ENCODE measurements at places on chromosomes 12 and 14.

GRCh38 chr14:50926851-50927386, 17.4 kb downstream of the PYGL start:
- no peak for DNase-seq

DNA sequence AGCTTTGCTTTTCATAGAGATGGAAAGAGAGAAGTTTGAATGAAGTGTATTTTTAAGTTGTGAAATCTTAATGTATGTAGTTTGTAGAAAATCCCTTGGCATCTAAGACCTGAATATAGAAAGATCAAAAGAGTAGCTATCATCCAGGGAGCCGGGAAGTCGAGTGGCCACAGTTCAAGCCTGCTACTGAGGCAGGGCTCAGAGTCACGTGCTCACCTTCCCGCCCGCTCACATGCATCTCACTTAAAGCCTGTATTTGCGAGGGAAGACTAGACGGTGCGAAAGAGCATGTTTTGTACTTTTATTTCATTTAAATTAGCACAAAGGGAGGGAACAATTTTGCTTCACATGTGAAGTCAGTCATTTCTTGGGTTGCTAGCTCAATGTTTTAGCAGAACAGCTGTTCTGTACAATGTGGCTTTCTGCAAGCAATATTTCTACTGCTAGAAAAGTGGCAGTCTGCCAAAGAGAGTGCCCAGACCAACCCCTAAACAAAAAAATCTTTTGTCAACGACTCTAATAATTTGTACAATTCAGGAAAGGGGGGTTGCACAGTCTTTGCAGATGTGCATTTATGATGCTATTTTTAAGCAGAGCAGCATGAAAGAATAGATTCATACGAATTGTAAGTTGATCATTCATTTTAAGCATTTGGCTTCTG, 290.7 kb downstream of the NPAS3 start:
- no peak for DNase-seq

DNA sequence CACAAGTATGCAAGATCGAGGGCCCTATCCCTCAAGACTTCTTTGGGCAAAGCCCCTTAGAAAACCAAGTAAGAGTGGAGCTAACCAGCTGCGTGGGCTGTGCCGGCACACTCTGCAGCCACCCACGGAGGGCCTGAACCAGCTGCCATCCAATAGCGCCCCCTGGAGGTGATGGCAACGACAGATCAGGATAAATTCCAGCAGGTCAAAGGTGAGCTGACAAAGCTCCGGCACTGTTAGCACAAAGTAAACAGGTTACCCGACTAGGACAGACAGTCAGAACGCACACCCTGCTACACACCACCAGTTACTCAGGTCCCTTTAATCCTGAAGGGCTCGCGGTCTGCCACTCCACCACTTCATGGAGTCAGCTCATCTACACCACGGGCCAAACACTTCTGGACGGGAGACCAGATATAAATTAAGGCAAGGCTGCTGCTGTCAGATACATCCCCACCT, 4.9 kb downstream of the ZBTB39 start:
- peak; percentile 64 for DNase-seq

GRCh38 chr12:108653082-108653516, 19.4 kb upstream of the SELPLG start:
- DNase-seq: no peak

- no peak for DNase-seq
Observed at GRCh38 chr14:74865156-74865555, 10.8 kb downstream of the PROX2 start.

GRCh38 chr14:97894552-97894951, 1097.4 kb downstream of the VRK1 start:
- DNase-seq: no peak

DNA sequence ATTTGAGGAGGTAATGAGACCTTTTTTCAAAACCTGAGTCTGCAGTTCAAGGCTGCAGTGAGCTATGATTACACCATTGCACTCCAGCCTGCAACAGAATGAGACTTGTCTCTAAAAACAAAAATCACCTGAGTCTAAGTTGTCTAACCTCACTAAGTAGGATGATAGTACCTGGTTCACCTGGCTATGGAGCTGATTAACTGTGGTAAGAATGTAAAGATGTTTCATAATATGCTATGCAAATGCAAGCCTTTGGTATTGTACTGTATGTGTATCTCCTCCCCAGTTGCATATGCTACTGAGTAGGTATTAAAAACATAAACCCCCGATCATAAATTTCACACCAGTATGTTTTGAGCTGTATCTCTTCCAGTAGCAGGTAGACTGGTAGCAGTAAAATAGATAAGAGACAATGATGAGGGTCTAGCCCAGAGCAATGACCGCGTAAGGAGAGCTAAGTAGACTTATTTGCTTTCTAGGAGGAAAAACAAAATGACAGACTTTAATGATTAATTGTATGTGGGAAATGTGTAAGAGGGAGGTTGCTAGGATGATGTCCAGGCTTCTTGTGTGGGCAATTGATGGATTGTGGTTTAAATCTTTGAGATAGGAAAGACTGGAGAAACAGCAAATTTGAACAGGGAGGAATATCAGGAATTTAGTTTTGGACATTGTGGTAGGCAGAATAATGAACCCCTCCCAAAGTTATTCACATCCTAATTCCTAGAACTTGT, 41.6 kb upstream of the EGLN3 start:
- no peak for DNase-seq

DNA sequence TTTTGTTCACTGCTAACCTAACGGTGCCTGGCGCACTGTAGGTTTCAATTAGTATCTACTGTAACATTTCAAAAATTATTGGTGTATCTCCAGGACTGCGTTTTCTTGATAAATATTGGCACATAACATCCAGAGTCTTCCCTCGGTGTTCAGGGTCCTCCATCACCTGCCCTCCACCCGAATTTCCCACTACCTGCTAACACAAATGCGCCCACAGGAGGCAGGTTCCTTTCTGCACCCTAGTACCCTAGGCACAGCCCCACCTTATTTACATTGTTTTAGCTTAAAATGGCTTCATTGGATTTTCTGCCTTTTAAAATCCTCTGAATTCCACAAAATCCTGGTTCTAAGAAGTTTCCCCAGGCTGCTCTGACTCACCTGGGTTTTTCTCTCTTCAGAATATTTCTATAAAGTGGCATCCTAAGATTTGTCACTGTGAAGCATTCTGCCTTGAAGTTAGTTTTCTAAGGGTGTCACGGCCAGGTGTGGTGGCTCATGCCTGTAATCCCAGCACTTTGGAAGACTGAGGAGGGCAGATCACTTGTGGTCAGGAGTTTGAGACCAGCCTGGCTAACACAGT, 38.6 kb downstream of the CPM start:
- no peak for DNase-seq

GRCh38 chr12:3122841-3123678, 45.9 kb downstream of the TSPAN9 start:
- DNase-seq: no peak

DNA sequence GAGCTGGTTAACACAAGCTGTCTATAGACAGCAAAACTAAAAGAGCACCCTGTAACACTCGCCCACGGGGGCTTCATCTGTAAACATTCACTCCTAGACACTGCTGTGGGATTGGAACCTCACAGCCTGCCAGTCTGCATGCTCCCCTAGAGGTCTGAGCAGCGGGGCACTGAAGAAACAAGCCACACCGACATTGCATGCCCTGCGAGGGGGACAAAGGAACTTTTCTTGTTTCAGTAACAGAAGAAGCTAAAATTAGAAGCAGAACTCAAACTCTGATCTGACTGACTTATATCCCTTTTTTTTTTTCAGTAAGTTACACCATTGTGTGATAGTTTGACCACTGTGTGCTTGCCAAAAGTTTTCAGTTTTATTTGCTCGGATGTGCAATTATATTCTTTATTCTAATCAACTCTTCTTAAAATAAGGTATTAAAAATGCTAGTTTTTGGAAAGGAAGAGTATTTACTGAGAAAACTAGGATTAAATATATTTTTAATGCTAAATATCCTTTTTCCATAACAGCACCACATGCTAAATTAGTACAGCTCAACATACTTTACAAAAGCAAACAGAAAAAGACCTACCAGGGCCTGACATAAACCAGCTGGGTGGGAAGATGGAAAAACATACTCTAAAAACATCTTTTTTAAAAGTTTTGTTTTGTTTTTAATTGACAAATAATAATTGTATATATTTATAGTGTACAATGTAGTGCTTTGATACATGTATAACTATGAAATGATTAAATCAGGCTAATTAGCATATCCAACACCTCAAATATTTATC, 100.2 kb downstream of the EPS8 start:
- no peak for DNase-seq

GRCh38 chr14:95547272-95547625, 12.4 kb downstream of the GLRX5 start:
- no peak for DNase-seq

- no peak for DNase-seq
Observed at GRCh38 chr12:81992461-81992860, 233.3 kb upstream of the PPFIA2 start.

- DNase-seq: no peak
Observed at GRCh38 chr14:104140463-104141331, 2.3 kb downstream of the KIF26A start.

GRCh38 chr14:51828017-51828797, 32.2 kb upstream of the GNG2 start:
- peak; percentile 63 for DNase-seq

GRCh38 chr14:81516986-81517797, 16.5 kb downstream of the SEL1L start:
- no peak for DNase-seq

DNA sequence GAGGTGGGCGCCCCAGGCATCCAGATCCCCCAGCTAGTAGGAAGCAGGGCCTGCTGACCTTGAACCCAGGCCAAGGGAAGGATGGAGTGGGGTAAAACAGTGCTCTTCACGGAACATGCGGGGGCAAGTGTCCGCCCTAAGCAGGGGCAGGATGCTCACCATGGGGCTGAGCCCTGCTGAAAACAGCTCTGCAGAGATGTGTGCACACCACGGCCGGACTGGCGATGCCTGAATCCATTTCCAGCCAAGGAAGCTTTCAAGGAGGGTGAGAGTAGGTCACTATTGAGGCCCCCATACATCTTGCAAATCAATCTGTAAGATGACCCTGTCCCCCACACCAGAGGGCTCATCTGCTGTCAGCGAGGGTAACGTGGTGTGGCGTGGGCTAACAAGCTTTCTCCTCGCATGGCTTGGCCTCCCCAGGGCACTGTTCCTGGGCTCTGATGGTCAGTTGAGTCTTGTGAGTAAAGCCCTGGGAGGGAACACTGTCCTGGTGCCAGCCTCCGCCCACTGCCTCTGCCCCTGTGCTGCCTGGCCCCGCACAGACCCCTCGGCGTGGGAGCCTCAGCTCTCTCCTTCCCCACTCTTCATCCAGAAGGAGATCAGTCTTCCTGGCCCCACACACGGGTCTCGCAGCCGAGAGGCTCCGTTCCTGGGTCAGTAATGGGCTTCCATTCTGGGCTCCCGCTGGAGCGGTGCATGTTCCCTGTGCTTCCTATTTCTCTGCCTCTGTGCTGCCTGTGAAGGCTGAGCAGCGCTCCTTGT, 69.1 kb downstream of the CCDC92 start:
- no peak for DNase-seq

DNA sequence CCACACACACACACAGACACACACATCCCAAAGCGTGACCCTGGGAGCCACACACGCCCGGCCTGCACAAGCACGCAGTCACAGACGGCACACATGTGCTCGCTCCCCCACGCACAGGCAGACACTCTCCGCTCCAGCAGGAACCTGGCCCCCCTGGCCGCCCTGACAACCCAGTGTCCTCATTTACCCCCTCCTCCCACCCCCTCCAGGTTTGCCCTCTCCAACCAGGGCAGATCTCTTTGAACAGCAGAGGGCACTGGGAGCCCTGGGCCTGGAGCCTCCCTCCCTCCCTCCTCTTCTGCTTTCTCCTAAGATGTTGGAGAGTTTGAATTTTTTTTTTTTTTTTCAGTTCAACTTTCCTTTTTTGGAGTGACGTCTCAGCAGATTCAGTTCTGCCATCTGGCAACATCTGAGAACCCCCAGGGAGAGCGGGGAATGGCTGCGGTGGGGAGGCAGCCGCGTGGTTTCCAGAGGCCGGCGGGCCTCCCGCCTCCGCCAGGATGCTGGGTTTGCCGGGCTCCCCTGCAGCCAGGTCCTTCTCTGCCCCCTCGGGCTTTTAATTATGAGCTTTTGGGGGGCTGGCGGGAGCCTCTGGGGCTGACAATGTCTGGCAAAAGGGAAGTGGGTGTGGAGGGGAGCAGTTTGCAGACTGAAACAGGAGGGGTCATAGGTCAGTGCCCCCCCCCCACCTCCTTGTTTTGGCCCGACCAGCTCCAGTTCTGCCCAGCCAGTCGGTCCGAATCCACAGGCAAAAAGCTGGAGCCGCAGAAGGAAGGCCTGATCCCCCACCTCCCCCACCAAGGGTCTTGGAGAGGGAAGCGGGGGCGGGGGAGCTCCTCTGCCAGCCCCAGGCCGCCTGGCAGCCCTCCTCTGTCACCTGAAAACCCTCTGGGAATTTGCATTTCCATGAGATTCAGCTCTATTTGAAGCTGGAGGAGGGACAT, 1.3 kb upstream of the NCOR2 start:
- DNase-seq: no peak

DNA sequence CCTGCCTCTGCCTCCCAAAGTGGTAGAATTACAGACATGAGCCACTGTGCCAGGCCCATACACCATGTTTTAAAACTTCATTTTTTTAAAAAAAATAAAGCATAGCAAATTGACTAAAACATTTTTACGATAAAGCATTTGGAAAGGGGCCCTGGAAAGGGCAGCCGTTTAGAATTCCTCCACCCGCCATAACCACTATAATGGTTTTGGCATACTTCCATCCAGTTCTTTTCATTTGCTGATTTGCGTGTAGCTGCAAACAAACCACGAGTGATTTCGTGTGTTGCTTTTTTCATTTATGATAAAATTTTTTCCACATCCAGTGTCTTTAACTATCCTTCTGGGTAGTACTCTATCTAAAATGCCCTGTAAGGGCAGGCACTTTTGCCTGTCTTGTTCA, 91.8 kb upstream of the RIN3 start:
- no peak for DNase-seq

- DNase-seq: no peak
Observed at GRCh38 chr14:99352688-99353280, 80.8 kb upstream of the BCL11B start.

GRCh38 chr12:34288963-34289345, 266.7 kb downstream of the ALG10 start:
- no peak for DNase-seq

DNA sequence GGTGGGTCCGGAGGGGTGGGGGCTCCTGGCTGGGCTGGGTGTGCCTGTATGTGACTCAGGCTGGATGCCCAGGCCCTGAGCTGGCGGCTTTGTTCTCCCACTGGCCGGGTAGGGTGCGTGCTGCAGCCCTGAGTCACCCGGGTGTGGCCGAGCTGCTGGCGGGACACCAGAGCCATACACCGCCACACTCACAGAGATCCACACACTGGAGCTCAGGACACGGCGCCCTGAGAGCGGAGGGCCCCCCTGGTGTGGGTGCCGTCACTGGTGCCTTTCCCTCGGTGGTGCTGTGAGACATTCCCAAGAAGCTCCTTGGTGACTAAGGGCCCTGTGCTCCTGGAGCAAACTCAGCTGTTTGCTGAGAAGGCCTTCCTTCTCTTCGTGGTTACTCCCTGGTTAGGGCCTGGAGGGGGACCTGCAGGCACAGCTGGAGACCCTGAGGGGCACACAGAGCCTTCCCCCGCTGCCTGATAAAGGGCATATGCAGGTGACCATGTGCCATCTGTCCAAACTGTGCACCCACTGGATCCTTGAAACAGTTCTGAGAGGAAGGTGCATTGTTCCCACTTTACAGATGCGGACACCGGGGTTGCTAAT, 44.3 kb downstream of the KRT80 start:
- no peak for DNase-seq

All from activated T-helper 9 cell treated with anti-CD3 and anti-CD28 coated beads, Interleukin-2, amount 50 U/mL, for 16 hours (primary cell).